ENCODE measurements at places on chromosomes 16 and 17.

DNA sequence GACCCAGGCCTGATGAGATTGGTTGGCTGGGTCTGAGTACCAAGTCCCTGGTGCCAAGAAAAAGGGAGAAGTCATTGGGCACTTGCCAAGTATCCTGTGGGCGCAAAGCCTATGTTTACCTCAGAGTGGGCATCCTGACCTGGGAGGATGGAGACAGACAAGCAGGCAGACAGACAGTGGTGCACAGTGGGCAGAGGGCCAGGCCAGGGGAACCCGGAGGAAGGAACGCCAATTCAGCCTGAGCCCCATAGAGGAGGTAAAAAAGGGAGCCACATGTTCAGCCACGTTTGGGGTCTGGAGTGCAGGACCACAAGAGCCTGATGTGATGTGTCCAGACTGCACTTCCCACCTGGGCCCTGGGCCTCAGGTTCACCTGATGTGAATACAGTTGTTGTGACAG, 5.4 kb downstream of the PHKG2 start:
- DNase-seq, result no peak

DNA sequence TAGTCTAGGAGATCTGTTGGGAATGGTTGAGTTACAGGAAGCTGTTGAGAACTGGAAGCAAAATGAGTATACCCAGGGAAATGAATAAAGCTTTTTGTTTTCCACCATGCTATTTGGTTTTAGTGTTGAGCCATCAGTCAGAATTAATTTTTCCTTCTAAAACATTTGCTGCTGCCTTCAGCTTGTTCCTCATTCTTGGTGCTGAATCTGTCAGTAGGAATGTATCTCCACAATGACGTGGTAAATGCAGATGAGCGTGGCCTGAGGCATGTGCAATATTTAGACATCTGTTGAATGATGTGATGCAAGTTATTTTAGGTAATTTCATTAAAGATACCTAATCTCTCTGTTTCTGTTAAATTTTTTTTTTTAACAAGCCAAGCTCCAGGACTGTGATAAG, 10.9 kb downstream of the HAPSTR1 start:
- DNase-seq, result peak; percentile 79

GRCh38 chr17:30526401-30526800, 49.2 kb downstream of the GOSR1 start:
- no peak for DNase-seq

GRCh38 chr16:65406933-65407332, 285.1 kb upstream of the CDH11 start:
- DNase-seq, result no peak

- no peak for DNase-seq
Observed at GRCh38 chr16:70152578-70153302, 20.8 kb upstream of the CLEC18C start.

DNA sequence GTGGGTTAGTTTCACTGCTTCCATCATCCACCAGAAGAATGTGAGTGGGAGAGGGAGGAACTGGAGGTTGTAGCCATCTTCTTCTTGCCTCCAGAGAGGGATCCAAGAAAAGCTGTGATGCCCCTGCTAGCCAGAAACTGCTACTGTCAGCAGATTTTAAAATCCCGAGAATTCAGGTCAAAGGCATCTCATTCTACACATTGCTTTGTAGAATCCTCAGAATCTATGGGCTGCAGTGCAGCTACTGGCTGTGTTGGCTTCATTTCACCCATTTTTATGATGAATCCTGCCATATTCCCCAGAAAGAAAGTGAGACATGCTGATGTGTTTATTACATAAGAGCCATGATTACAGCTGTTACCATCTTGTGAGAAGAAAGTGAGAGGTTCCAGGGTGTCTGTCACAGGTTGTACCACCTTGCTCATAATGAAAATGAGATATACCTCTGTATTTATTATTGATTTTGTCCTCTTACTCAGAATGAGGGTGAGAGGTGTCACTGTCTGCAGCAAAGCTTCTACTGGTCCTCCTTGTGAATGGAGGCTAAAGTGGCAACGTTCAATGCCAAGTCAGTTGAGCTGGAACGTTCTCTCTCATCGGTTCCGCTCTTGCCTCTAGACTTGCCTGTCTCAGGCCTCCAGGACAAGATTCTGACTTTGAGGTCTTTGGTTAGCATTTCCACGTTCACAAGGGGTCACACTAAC, 50.1 kb upstream of the MYH10 start:
- DNase-seq, result no peak

- no peak for DNase-seq
Observed at GRCh38 chr17:45739786-45740185, 44.3 kb upstream of the CRHR1 start.

- no peak for DNase-seq
Observed at GRCh38 chr16:19436540-19436939, 18.9 kb downstream of the TMC5 start.

GRCh38 chr16:49767998-49768397, 87.9 kb downstream of the ZNF423 start:
- no peak for DNase-seq

DNA sequence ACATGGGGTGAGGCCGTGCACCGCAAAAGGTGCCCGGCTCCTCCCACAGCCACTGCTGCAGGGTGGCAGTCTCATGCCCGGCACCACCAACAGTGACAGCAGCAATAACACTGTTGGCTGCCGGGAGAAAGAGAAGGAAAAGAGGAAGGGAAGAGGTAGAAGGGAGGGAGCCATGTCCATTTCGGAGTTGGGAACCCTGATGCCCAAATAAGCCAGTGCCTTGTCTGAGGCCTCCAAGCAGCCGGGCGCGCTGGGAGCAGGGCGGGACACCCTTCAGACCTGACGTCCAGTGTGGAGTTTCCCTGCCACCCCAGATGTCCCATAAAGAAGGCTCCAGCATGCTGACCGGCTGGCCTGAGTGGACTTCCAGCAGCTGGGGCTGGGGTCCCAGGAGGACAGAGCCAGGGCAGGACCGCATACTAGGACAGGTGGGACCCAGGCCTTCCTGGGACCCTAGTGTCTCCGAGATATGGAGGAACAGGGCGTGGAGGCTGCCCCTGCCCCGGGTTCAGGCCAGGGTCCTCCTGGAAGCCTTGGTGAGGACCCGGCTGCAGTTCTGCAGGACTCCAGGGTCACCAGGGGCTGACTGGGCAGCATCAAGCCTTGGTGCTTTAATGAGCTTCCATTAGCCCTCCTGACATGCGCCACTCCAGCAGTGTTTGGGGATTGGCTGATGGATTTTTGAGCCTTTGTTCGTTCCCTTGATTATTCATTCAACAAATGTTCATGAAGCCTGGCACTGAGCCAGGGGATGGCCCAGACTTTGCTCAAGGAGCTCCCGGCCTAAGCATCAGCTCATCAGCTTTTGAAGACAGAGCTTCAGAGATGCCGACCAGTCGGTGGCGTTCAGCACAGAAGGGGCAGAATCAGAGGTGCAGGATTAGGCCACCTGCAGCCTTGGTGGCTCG, 223.6 kb upstream of the CIBAR2 start:
- no peak for DNase-seq

GRCh38 chr16:68037841-68038597, 14.9 kb downstream of the DUS2 start:
- DNase-seq, result no peak

DNA sequence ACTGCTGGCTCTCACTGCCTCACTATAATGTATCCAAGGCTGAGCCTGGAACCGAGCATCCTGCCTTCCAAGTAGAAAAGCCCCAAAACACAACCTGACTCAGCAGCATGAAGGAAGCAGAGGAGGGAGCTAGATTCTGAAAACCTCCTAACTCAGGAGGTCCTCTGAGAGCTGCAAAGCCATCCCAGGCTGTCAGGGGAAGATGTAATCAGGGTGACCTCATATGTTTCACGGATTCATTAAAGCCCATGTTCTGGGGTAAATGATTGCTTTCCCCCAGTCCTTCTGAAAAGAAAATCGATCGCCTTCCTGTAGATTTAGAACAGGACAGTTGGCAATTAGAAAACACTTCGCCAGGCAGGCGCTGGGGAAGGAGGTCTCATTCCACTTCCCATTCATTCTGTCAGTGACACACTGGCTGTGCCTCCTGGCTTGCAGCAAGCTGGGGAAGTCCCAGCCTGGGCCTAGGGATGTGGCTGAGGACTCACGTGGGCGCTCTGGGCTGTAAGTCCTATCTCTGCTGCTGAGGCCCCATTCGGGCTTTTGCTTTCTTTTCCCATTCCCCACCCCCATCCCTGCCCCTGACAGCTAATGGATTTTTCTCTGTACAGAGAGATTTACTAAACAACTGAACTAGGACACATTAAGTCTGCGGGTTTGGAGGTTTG, 75.7 kb upstream of the TMEM132E start:
- DNase-seq, result no peak

DNA sequence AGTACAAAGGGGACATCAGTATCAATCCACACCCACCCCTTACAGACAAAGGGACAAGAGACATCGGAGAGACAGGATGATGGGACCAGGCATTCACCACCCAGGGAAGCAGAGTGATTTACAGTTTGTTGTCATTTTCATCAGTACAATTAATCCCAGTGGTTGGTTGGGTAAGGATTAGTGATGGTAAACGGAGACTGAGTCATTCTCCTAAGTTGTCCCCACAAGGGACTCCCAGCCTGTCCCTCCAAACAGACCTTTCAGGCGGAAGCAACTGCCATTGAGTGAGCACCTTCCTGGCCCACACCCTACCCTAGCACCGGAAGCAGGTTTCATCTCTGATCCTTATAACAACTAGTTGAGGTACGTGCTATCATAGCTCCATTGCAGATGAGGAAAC, 11.2 kb downstream of the PPL start:
- DNase-seq, result no peak

DNA sequence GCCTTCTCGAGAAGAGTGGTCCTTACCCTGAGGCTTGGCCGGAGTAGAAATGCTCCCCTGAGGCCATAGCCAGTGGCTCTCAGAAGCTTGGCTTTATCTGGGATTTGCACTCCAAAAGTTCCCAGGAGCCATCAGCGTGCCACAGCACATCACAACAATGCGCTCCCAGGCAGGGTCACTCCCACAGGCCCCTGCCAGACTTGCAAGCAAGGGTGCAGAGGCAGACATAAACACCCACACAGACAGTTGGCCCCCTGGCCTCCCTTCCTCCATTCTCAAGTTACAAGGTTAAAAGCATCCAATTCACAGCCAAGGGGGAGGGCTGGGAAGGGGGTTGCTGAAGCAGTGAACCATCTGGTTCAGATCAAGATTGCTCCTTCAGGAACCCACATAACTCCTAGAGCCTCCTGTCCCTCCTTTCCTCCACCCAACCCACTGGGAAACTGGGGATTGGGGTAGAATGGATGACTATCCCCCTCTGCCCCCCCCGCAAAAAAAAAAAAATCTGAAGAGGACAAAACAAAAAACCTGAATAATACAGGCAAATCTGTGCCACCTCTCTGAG, 1.8 kb downstream of the ST3GAL2 start:
- DNase-seq, result peak; percentile 90

- no peak for DNase-seq
Observed at GRCh38 chr17:49757151-49757777, 6.7 kb downstream of the FAM117A start.

- DNase-seq, result no peak
Observed at GRCh38 chr16:75787440-75787839, 61.1 kb upstream of the CPHXL start.

DNA sequence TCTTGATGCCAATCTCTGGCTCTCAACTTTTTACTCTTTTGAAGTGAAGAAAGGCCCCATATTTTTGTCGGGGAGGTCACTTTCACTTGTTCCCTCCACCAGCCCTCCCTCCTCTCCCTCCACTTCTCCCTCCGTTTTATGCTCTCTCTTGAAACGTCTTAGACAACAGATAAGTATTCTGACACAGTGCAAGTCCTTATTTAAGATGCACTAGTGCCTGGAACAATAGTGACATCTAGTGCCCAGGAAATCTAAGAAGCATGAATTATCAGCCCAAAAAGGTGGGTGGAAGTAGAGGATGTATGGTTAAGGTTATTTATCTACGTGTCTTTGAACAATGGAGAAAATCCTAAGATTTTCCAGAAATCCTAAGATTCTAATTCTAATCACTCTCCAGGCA, 17.9 kb downstream of the PSME3IP1 start:
- peak; percentile 51 for DNase-seq

DNA sequence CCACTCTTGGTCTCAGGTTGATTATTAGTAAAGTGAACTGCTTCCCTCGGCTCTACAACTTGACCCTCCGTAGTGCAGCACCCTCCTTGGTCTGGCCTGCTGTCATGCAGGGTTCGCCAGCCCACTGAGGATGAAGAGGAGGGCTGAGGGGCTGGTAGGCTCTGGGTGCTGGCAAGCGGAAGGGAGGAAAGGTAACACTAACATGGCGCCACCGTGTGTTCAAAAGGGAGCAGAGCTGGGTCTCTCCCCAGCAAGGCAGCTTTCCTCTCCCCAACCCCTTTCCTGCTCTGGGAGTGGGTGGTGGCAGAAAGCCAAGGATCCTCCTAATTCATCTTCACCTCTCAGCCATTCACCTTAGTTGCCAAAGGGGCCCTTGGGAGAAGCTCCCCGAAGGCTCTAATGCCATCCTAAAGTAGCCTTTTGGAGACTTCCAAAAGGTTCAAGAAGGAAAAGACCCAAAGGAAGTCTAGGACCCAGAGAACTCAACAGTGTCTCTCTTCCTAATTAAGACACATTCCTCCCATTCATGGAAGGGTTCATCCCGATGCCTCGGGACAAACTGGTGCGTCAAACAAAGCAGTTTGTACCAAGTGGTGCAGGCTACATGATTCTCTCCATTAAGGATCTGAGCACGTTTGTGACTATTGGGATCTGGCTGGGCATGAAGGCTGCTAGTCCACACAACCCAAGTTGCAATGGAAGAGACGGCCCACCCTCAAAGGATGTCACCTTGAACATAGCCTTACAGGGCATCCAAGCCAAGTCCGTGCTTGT, 90.8 kb upstream of the TOB1 start:
- DNase-seq, result no peak

DNA sequence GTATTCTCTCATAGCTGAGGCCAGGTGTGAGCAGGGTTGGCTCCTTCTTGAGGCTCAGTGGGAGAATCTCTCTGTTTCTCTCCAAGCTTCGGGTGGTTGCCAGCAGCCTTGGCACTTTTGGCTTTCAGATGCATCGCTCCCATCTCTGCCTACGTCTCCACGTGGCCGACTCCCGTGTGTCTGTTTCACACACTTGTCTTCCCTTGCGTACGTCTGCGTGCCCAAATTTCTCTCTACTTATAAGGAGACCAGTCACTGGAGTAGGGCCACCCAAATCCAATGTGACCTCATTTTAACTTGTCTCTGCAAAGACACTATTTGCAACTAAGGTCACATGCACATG, 14.7 kb downstream of the OSBPL7 start:
- DNase-seq, result no peak

- no peak for DNase-seq
Observed at GRCh38 chr16:77881355-77882030, 93.1 kb downstream of the VAT1L start.

- DNase-seq, result no peak
Observed at GRCh38 chr17:11369575-11369974, 128.6 kb downstream of the SHISA6 start.

DNA sequence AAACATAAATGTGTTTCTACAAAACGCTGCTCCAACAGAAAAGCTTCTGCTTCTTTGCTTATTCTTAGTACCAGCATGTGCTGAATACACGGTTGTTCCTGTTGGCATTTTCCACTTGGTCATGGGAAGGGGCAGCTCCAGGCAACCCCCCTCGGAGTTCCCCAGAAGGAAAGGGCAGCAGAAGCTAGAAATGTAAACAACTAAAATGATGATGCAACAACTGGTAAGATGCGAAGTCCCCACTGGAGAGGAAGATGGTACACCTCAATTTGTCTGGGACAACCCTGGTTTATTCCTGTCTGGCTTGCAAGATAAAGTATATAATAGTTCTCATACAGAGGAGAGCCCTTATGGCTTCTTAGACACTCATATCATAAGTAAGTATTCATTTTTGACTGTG, 9.2 kb upstream of the CCL13 start:
- DNase-seq, result no peak

GRCh38 chr16:1262846-1263221, 7.0 kb downstream of the TPSD1 start:
- DNase-seq, result no peak
